ENCODE measurements at places on chromosomes 11 and 22. TPM values are rescaled to one million over a fixed set of nuclear protein-coding genes. Genes with fewer than 3 reads are reported as not detected.

DNA sequence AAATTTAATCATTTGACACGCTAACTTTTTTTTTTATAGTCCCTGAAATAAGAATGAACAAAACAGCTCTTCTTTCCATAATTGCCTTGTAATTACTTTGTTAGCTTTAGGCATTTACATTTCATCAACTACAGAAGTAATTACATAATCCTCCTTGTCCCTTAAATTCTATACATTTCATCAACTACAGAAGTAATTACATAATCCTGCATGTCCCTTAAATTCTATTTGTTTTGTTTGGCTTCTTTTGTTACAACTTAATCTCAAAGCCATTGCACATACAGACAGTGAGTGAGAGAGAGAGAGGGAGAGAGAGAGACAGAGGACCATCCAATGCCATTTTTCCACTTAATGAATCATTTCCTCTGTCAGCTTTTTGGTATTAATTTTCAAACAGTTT lies 873.2 kb downstream of the METTL15 start:
- H3K4me3 ChIP-seq = no peak overlapping the region
- no peaks in the 10 kb centered on the region for H3K27me3 ChIP-seq
- DNase-seq = no peak
- no peak overlapping the region for H3K27ac ChIP-seq

DNA sequence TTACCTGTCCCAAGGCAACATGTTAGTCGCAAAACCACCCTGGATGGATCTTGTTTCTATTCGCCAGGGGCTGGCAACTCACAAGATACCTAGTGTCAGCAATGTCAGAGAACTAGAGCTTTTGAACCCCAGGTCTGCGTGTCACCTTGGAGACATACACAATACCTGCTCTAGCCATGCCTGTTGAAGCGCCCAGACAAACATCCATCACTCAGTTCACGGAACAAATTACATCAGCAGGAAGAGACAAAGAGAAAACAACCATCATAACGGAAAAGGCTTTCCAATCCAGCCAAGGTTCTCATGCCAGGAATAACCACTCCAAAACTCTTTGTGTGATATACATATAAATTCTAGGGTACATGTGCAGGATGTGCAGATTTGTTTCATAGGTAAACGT lies 2.2 kb downstream of the CD59 start:
- peaks cover 27% of the 10 kb centered on the region for H3K36me3 ChIP-seq
- H3K4me1 ChIP-seq = peaks cover 19% of the 10 kb centered on the region
- no peaks in the 10 kb centered on the region for H3K27me3 ChIP-seq
- H3K4me3 ChIP-seq = peak overlapping the region; percentile 79
- no peak overlapping the region for H3K27ac ChIP-seq
- DNase-seq = no peak

GDPD4 gene
- total RNA-seq = not detected

HTR3B gene
- total RNA-seq = not detected

DNA sequence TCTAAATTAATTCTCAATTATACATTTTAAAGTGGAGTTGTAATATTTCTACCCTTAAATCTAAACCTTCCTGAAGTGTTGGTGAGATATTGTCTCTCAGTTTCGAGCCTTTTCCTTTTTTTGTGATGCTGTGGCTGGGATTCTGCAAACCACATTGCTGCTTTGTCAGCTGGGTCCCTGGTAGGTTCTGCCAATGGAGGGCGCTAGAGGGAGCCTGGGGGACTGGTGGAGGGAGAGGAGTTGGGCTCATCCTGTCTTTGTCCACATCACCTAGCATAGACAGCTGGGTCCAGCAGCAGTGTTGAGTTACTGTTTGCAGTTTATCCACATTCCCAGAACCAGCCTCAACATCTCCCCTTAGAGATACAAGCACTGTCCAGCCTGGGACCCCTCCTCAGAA lies 41.0 kb downstream of the TRAF6 start:
- H3K4me1 ChIP-seq = no peaks in the 10 kb centered on the region
- peaks cover 5% of the 10 kb centered on the region for H3K27me3 ChIP-seq
- no peak overlapping the region for H3K4me3 ChIP-seq
- DNase-seq = peak; percentile 20
- H3K36me3 ChIP-seq = no peaks in the 10 kb centered on the region

TPBGL gene
- 0.22 TPM for total RNA-seq

NPAS4 gene
- total RNA-seq = not detected

DNA sequence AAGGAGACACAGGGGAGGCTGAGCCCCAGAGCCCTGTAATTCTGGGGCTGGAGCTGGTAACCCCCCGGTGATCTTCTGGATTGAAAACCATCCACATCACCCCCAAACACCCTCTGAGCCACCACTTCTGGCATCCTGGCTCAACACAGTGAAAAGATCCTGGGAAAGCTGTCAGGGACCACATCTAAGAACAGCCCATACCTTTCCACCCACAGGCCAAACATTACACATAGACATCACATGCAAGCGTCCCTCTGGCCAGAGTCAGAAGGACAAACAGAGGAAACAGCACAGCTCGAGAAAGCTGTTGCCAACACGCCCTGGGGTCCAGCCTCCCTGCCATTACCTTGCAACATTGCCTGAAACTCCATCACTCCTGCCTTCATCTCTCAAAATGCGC lies 469.5 kb downstream of the SOX6 start:
- H3K4me1 ChIP-seq = peaks cover 3% of the 10 kb centered on the region
- H3K27ac ChIP-seq = no peak overlapping the region
- no peaks in the 10 kb centered on the region for H3K36me3 ChIP-seq
- no peak overlapping the region for H3K4me3 ChIP-seq
- DNase-seq = no peak
- H3K27me3 ChIP-seq = no peaks in the 10 kb centered on the region

GRCh38 chr22:25420925-25421904 lies 143.3 kb upstream of the GRK3 start:
- no peak overlapping the region for H3K27ac ChIP-seq
- DNase-seq = no peak
- no peak overlapping the region for H3K4me3 ChIP-seq
- H3K27me3 ChIP-seq = no peaks in the 10 kb centered on the region
- H3K4me1 ChIP-seq = peaks cover 3% of the 10 kb centered on the region
- no peaks in the 10 kb centered on the region for H3K36me3 ChIP-seq

DNA sequence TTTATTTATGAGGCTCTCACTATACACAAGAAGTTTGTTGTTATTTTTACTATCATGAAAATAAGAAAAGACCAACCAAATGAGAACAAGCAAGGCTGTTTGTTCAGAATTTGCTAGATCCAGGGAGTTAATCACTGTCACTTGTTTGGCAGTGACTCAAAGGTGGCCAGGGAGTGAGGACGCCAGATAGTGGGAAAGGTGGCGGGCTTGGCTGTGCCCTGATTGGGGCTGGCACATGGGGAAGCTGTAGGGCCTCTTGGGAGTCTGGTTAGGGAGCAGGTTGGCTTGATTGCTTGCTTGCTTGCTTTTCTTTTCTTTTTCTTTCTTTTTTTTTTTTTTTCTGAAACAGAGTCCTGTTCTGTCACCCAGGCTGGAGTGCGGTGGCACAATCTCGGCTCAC lies 53.1 kb upstream of the SLC22A12 start:
- no peaks in the 10 kb centered on the region for H3K4me1 ChIP-seq
- no peak overlapping the region for H3K27ac ChIP-seq
- H3K4me3 ChIP-seq = no peak overlapping the region

EXPH5 gene
- total RNA-seq = 6.8 TPM

KDM4E gene
- not detected for total RNA-seq

DNA sequence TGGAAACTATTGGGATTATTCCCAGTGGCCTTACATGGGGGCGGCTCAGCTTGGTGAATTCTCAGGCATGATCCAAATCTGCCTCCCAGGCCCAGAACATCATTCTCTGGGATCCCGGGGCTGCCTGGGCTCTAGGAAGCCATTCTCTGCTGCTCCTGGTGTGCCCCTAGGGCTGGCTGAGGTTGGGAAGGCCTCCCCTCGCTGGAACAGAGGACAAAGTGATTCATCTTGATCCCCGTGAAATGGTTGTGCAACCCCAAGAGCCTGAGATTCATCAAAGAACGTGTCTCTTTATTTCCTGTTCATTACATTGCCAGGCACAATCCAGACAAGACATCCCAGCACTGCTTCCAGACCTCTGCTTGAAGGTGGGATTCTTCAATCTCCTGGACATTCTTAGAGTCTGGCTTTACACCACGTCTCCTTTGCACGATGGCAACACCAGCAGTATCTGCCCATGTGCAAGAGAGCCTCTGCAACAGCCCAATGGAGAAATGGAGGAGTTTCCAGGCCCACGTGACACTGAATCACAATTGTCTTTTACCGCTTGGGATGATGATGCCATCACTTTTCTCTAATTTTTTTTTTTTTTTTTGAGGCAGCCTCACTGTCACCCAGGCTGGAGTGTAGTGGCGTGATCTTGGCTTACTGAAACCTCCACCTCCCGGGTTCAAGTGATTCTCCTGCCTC lies 52.3 kb downstream of the TST start:
- H3K27ac ChIP-seq = no peak overlapping the region
- no peaks in the 10 kb centered on the region for H3K4me1 ChIP-seq
- no peaks in the 10 kb centered on the region for H3K27me3 ChIP-seq
- no peak overlapping the region for H3K4me3 ChIP-seq

GRCh38 chr11:112316971-112317370 lies 56.3 kb upstream of the PLET1 start:
- H3K4me1 ChIP-seq = no peaks in the 10 kb centered on the region
- no peaks in the 10 kb centered on the region for H3K36me3 ChIP-seq
- no peak for DNase-seq
- H3K27me3 ChIP-seq = peaks cover 11% of the 10 kb centered on the region
- no peak overlapping the region for H3K4me3 ChIP-seq
- no peak overlapping the region for H3K27ac ChIP-seq

DNA sequence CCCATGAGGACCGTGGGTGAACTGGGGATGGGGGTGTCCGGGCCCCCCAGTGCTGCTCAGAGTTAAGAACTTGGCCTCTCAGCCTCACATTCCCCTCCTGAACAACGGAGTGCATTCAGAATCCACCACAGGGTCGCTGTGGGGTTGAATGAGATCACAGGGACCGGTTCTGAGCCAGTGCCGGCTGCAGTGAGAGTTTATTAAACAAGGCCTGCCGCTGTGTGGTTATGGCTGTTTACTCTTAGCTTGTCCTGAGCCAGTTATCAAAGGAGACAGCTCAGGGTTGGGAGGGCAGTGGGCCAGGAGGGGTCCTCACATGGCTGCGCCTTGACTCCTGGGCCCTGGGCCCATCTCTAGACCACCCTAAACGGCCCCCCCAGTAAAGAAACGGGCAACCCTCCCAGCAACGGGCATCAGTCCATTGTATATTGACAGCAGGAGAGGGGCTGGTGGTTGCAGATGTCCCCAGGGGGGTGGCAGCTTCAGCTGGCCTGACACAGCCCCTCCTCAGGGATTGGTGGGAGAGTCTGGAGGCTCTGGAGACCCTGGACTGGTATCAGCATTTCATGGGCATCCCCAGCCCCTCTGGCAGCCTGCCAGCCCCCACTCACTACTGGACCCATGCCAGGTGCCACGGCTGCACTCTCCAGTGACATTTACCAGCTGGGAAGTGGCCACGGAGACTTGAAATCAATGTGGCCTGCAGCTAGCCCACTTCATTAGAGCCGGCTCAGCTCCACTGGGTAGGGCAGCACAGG lies 15.1 kb upstream of the CABP7 start:
- no peak overlapping the region for H3K4me3 ChIP-seq
- peaks cover 38% of the 10 kb centered on the region for H3K4me1 ChIP-seq
- H3K27ac ChIP-seq = no peak overlapping the region
- H3K36me3 ChIP-seq = no peaks in the 10 kb centered on the region
- no peak for DNase-seq

GPR83 gene
- 0.07 TPM for total RNA-seq

- no peak for DNase-seq
- H3K27me3 ChIP-seq = peaks cover 42% of the 10 kb centered on the region
- H3K4me3 ChIP-seq = no peak overlapping the region
- no peaks in the 10 kb centered on the region for H3K36me3 ChIP-seq
- H3K4me1 ChIP-seq = no peaks in the 10 kb centered on the region
Measured at GRCh38 chr11:44004452-44005062, 43.2 kb upstream of the ACCSL start.

CTSW gene
- not detected for total RNA-seq

- peaks cover 25% of the 10 kb centered on the region for H3K36me3 ChIP-seq
- H3K4me1 ChIP-seq = peaks cover 9% of the 10 kb centered on the region
- no peak for DNase-seq
- no peak overlapping the region for H3K27ac ChIP-seq
Measured at GRCh38 chr22:24156141-24156912, 25.0 kb upstream of the SUSD2 start.

GRCh38 chr11:34175284-34176019 lies 70.0 kb downstream of the NAT10 start:
- no peak overlapping the region for H3K27ac ChIP-seq
- no peak overlapping the region for H3K4me3 ChIP-seq
- peaks cover 22% of the 10 kb centered on the region for H3K27me3 ChIP-seq
- DNase-seq = no peak
